ENCODE measurements at places on chromosomes 2 and 18.

DNA sequence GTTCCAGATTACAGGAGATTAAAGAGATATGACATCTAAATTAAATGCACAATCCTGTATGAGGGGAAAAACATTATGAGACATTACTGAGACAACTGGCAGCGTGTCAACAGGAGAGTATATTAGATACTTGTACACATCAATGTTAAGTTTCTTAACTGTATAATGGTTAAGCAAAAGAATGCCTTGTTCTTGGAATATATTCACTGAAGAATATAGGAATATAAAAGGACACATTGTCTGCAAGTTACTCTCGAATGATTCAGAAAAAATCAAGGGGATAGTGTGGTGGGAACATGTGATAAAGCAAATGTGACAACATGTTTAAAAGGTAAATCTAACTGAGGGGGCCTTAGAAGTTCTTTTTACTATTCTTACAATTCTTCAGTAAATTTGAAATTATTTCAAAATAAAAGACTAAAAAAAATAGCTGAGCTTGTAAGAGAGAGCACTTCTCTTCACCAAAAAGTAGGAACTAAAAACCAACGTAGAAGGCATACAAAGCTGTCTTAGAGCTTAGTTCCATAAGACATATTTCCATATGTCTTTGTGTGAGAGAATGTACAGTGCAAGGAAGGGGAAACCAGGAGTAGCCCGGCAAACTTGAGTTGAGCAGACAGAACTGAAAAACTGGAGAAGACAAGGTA is 7.5 kb downstream of the WDPCP start:
- no peak for DNase-seq

GRCh38 chr2:9174771-9175437 is 31.7 kb upstream of the ASAP2 start:
- no peak for DNase-seq

- DNase-seq, result no peak
These were observed 228.7 kb downstream of the ATAD2B start for GRCh38 chr2:23698116-23698693.

GRCh38 chr2:131093696-131094462 is 619 bp upstream of the FAM168B start:
- no peak for DNase-seq

- DNase-seq, result no peak
These were observed 394 bp downstream of the SCYGR3 start for GRCh38 chr2:227614246-227614645.

DNA sequence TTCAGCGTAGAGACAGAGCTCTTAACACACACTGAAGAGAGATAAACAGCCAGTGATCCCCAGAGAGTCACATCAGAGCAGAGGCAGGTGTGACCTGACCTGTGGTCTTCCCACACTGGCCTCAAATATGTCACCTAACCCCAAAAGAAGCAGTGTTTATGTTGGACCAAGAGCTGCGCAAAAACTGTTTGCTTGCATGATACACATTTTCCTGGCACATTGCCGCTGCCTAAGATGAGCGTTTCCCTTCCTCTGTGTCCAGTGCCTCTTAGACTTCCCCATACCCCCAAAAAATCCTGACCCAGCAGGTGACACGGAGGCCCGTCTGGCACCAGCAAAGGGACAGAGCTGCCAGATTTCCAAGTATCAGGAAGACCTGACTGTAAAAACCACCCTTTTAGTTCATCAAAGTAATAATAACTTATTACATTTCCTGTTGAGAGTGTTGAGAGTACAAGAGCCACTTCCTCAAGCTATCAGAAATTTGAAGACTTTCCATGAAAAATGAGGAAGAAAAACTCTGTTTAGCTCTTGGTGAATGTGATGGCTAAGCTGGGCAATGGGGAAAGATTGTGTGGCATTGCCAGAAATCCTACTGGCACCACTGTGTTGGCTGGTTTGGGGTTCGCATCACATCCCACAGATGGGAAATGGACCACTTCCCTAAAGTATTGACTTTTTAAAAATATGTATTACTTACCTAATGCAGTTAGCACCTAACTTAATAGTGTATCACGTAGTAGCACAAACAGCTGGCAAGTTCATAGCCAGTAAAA is 6.7 kb downstream of the TNFRSF11A start:
- no peak for DNase-seq

DNA sequence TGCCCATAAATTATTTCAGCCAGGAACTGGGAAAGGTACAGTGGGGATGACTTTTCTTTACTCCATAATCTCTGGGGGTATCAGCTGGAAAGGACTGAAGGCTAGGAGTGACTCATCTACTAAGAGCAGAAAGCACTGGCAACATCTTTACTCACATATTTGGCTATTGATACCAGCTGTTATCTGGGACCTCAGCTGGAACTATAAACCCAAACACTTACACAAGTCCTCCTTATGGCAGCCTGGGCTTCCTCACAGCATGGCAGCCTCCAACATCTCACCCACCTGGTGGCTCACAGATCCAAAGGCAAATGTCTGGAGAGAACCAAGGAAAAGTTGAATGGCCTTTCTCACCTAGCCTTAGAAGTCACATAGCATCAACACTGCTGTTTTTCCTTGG is 379.0 kb upstream of the RND3 start:
- DNase-seq, result no peak

GRCh38 chr2:42424033-42424432 is 63.0 kb upstream of the COX7A2L start:
- no peak for DNase-seq

- no peak for DNase-seq
These were observed 77.2 kb upstream of the NFU1 start for GRCh38 chr2:69514406-69514805.

DNA sequence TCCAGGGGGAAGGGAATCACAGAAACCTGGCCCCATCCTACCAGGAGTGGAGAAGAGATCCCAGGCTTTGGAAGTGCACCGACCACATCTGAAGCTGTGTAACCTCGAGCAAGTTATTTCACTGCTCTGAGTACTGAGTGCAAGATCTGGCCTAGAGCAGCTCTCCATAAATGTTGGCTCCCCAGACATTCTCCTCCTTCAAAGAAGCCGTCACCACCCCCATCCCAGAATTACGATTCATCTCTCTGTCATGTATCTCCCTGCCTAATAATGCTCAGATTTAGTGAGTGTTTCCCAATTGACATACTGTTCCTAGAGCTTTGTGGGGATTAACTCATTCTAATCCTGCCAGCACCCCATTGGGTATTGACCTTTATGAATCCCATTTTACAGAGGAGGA is 51.7 kb downstream of the TNS1 start:
- DNase-seq, result no peak
